ENCODE measurements at places on chromosomes 2 and 18.

DNA sequence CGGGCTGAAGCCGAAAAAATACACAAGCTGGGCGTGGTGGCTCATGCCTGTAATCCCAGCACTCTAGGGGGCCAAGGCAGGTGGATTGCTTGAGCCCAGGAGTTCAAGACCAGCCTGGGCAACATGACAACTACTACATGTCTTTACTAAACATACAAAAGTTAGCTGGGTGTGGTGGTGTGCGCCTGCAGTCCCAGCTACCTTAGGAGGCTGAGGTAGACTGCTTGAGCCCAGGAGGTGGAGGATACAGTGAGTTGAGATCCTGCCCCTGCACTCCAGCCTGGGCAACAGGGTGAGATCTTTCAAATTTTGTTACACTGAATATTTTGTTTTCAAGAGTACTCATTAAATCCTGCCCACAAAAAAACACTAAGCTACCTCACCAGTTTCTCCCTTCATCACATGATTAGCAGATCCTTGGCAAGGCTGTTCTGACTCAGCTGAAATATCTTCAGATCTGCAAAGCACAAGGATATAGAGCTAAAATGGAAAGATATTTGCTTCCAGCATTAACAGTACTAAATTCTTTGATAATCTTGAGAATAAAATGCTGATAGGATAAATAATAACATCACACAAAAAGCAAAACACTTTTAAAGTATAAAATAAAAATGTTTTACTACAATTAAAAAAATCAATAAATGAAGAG is 28.2 kb upstream of the MCM6 start:
- H3K4me1 ChIP-seq, result no peaks in the 10 kb centered on the region
- no peak overlapping the region for H3K4me3 ChIP-seq
- peaks cover 42% of the 10 kb centered on the region for H3K36me3 ChIP-seq
- no peaks in the 10 kb centered on the region for H3K27me3 ChIP-seq
- DNase-seq, result no peak

- no peaks in the 10 kb centered on the region for H3K36me3 ChIP-seq
- DNase-seq, result no peak
- H3K27ac ChIP-seq, result no peak overlapping the region
- no peak overlapping the region for H3K4me3 ChIP-seq
- H3K4me1 ChIP-seq, result no peaks in the 10 kb centered on the region
- no peaks in the 10 kb centered on the region for H3K27me3 ChIP-seq
These were observed 277.7 kb upstream of the MAP2 start for GRCh38 chr2:209145941-209146681.

DNA sequence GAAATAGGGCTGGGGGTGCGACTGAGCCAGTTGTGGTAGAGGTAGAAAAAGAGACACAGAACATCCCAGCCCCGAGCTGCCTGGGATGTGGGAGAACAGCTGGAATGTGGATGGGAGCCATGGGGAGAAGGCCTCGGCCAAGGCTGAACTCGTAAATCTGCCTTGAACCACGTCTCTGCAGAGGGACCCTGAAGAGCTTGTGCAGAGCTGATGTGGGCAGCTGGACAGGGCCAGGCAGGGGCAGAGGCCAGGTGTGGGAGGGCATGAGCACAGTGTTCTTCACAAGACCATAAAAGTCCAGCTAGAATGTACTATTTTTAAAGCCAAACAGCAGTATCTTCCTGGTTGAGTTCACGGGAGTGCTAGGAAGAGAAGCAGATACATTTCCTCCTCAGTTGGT is 5.7 kb downstream of the TCF23 start:
- no peaks in the 10 kb centered on the region for H3K36me3 ChIP-seq
- no peak for DNase-seq
- no peak overlapping the region for H3K27ac ChIP-seq
- no peak overlapping the region for H3K4me3 ChIP-seq
- H3K27me3 ChIP-seq, result no peaks in the 10 kb centered on the region

DNA sequence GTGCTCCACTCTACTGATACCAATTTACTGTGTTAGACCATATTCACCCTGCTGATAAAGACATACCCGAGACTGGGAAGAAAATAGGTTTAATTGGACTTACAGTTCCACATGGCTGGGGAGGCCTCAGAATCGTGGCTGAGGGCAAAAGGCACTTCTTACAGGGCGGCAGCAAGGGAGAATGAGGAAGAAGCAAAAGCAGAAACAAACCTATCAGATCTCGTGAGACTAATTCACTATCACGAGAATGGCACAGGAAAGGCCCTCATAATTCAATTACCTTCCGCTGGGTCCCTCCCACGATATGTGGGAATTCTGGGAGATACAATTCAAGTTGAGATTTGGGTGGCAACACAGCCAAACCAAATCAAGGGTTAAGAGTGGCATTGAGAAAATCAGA is 65.2 kb downstream of the LDLRAD4 start:
- peaks cover 1% of the 10 kb centered on the region for H3K27me3 ChIP-seq
- DNase-seq, result no peak
- H3K4me1 ChIP-seq, result no peaks in the 10 kb centered on the region
- H3K27ac ChIP-seq, result no peak overlapping the region
- no peaks in the 10 kb centered on the region for H3K36me3 ChIP-seq
- no peak overlapping the region for H3K4me3 ChIP-seq

DNA sequence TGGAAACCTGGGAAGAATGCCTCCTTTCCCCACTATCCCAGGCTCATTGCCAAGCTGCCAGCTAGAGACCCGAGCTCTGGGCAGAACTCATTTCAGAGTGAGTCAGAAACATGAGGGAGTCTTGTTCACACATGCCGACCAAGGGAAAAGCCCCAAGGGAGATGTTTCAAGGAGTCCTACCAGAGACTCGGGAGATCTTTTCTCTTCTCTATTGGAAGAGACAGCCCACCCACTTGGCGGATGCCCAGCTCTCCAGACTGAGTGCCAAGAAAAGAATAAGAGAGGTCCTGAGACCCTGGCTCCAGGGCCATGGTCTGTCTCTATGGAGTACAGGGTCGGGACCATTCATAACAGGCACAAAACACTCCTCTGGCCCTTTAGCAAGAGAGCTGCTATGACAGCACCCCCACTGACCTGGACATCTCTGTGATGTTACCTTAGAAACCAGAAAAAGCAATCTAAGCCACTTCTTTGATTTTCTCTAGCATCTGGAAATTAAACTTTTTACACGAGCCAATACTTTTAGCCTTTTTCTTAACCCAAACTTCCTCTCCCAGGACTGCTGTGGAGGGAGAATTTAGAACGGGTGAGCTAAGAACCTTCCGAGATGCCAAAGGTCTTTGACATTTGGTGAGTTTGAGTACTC is 18.5 kb upstream of the IGFBP5 start:
- no peaks in the 10 kb centered on the region for H3K36me3 ChIP-seq
- DNase-seq, result no peak
- no peaks in the 10 kb centered on the region for H3K4me1 ChIP-seq

GRCh38 chr2:161228511-161229240 is 68.4 kb downstream of the TANK start:
- no peak overlapping the region for H3K27ac ChIP-seq
- H3K27me3 ChIP-seq, result no peaks in the 10 kb centered on the region
- H3K36me3 ChIP-seq, result peaks cover 20% of the 10 kb centered on the region
- no peaks in the 10 kb centered on the region for H3K4me1 ChIP-seq
- DNase-seq, result no peak

- H3K4me1 ChIP-seq, result no peaks in the 10 kb centered on the region
- H3K27ac ChIP-seq, result no peak overlapping the region
- H3K4me3 ChIP-seq, result no peak overlapping the region
- H3K36me3 ChIP-seq, result peaks cover 31% of the 10 kb centered on the region
- DNase-seq, result no peak
These were observed 217.6 kb downstream of the ATAD2B start for GRCh38 chr2:23709311-23709710.
